ENCODE measurements at places on chromosomes 13 and 19. TPM values are rescaled to one million over a fixed set of nuclear protein-coding genes. Genes with fewer than 3 reads are reported as not detected.
A peak's percentile ranks its signal among the peaks of the same experiment; 100 is the strongest.

ICAM4 gene
- polyA plus RNA-seq = 0.21 TPM

LRRC4B gene
- polyA plus RNA-seq = 15.6 TPM

- no peak for DNase-seq
These were observed 60.5 kb downstream of the ZMYM2 start for GRCh38 chr13:20019043-20019442.

GRCh38 chr13:110116072-110116487, 190.9 kb downstream of the COL4A1 start:
- no peak for DNase-seq

LACC1 gene
- 4.1 TPM for polyA plus RNA-seq

- DNase-seq = no peak
These were observed 187.0 kb upstream of the KL start for GRCh38 chr13:32829269-32829668.

DNA sequence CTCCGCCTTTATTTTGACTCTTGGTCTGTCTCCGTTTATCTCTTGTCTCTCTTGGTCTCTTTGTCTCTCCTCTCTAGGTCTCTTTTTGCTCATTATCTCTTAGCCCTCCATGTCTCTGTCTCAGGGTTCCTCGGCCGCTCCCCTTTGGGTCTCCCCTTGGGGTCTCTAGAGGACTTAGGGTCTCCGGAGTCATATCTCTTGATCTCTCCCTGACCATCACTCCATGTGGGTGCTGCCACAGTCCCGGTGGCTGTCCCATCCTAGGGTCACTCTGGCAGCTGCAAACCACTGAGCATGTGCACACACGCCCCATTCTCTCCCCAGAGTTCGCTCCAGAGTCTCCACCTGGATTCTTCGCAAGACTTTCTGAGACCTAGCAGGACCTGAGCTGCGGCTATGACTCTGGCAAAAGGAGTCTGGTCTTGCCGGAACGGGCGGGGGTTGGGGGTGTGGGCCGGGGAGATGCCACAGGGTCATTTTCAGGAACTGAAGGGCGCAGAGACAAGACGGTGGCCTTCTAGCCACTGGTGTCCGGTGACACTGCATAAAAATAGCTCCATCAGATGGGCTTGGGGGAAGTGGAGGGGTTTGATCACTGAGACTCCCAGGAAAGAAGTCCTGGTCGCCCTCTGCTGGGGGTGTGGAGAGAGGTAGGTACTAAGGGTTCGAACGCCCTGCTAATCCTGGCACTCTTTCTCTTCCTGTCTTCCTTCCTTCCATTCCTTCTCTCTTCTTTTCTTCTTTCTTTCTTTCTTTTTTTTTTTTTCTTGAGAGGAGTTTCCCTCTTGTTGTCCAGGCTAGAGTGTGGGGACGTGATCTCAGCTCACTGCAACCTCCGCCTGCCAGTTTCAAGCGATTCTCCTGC, 1.2 kb upstream of the KCNA7 start:
- no peak for DNase-seq

DNA sequence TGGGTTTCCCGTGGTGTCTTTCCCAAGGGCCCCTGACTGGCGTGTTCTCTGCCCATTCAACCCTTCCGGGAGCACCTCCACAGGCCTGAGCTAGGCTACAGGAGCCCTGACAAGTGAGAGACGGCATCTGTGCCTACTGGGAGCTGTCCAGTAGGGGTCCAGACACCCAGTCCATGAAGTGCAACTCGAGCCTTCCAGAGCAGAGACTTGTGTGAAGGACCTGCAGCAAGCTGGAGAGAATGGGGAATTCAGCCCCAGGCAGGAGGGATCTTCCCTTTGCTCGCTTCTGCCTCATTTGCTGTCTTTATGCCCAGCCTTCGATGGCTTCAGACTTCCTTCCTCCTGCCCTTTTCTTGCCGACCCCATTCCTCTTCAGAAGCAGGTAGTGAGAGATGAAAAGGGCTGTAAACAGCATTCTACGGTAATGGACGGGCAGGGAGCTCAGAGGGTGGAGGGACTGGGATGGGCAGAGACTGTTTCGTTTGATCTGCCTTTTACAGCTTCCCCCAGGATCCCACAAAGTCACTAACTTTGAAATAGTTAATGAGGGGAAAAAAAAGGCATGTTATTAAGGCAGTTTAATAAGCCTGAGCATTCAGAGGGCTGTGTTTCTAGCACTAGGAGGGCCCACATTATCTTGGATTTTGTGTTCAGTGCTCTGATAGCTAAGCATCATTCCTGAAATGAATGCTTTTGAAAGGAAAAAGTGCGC, 327.6 kb downstream of the FGF9 start:
- DNase-seq = no peak

- DNase-seq = no peak
These were observed 134.4 kb downstream of the DNAJC15 start for GRCh38 chr13:43157796-43158195.

GRCh38 chr13:83876546-83876945, 5.7 kb downstream of the SLITRK1 start:
- DNase-seq = no peak

- no peak for DNase-seq
These were observed at the start of gene PRKCG for GRCh38 chr19:53881482-53882390. Gene PRKCG (plus strand): TSS chr19:53882197. CDS start chr19:53882495, 298 bp downstream.

TMEM255B gene
- polyA plus RNA-seq = 7.0 TPM

DNA sequence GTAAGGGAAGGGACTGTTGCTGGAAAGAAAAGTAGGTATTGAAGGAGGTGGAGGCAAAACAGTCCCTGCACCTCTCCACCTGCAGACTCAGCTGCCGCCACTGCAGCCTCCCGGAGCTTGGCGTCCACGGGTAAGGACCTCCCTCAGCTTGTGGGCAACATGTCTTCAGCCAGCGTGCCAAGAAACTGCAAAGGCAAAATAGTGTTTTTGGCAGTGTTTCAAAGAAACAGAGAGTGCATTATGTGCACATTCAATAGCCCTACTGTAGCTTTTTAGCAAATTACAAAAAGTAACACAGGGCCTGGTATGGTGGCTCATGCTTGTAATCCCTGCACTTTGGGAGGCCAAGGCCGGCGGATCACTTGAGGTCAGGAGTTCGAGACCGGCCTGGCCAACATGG, 57.4 kb downstream of the ATP11A start:
- DNase-seq = no peak

DNA sequence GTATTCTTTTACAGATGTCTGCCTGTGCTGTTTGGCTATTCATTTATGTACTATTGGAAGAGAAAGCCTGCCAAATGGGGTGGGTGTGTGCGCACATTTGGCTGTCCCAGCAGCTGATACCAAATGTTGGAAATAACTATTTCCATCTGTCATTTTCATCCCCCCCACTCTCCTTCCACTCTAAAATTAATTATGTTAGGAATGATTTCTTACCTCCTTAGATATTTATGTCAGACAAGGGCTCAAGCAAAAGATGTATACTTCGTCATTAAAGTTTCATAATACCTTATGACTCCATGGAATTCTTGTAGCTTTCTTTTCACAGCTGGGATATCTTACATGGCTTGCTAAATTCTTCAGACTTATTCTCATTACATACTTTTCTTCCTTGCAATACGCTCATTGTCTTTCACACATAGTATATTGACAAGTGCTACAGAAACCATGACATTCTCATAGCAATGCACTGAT, 18.6 kb downstream of the ITM2B start:
- DNase-seq = no peak

- no peak for DNase-seq
These were observed 3.2 kb downstream of the ZNF230 start for GRCh38 chr19:44005973-44006372.

- no peak for DNase-seq
These were observed 20.7 kb downstream of the CEBPG start for GRCh38 chr19:33394006-33394722.

CGB1 gene
- not detected for polyA plus RNA-seq

GRCh38 chr13:102699504-102699903, 4.7 kb upstream of the METTL21C start:
- no peak for DNase-seq

NLRP4 gene
- not detected for polyA plus RNA-seq

DNA sequence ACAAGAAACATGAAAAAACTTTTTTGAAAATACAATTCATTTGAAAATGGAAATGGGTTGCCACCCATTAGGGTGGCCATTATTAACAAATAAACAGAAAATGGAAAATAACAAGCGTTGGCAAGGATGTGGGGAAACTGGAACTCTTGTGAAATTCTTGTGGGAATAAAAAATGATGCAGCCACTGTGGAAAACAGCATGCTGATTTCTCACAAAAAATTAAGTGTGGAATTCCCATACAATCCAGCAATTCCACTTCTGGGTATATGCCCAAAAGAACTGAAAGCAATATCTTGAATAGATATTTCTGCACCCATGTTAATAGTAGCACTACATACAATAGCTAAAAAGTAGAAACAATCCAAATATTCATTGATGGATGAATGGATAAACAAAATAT, 165.2 kb downstream of the DCLK1 start:
- no peak for DNase-seq

ATP4B gene
- polyA plus RNA-seq = 0.40 TPM

DNA sequence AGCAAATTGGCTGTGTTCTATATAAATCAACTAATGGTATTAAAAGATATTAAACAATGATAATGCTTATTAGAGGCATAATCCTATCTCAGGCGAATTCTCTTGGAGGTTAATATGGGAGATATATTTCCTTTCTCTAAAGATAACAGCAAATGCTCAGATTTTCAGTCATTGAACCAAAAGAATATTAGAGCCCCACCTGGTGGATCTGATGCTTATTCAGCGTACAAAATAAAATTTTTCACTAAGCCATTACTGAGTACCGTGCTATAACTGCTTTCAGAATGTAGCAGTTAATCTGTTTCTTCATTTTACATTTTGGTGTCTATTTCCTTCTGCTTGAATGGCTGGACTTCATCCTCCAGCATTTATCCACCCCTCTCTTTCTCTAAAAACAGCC, 143.3 kb upstream of the IPO5 start:
- no peak for DNase-seq

PLPPR2 gene
- 9.2 TPM for polyA plus RNA-seq

- DNase-seq = no peak
These were observed 213.3 kb upstream of the MIR17HG start for GRCh38 chr13:91133941-91134802.

- DNase-seq = peak; percentile 33
These were observed 5.0 kb upstream of the IGSF23 start for GRCh38 chr19:44608391-44608821.

DNA sequence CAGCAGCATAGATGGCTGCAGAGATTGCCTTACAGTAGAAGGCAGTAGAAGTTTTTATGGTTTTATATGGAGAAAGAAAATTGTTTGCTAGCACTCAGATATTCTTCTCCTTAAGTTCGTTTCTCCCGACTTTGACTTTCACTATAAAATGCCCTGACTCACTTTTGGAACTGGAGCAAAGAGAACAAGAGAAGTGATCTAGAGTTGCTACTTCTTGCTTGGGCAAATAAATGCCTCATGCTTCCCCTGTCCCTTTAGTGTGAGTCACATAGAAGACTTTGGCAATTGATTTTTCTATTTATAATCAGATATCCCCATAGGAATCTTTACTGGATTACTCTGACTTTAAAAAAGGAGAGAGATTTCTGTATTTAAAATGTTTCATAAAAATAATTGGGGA, 46.9 kb downstream of the ITGBL1 start:
- DNase-seq = no peak

- peak; percentile 74 for DNase-seq
These were observed at the start of gene MTMR6 for GRCh38 chr13:25286969-25287961. Gene MTMR6 (minus strand): TSS chr13:25287488. CDS start chr13:25287247, 241 bp downstream.

DNA sequence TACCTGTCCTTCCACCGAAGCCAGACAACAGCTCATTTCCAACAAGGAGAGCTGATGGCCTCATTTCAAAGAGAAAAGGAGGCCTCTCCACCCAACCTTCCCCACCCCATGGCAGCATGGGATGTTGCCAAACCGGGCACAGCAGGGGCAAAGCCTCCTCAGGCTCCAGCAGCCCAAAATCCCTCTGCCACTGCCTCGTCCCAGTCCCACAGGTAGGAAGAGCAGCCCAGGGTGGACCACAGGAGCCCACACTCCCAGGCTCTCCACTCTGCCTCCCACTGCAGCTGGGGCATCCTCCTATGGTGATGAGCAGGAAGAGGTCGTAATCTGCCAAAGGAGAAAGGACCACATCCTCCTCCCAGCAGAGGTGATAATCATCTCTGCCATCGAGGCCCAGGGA, 50.9 kb downstream of the PEPD start:
- no peak for DNase-seq

- no peak for DNase-seq
These were observed 4.9 kb downstream of the ZNF878 start for GRCh38 chr19:12047868-12048267.

SULT2A1 gene
- polyA plus RNA-seq = 0.10 TPM

DNA sequence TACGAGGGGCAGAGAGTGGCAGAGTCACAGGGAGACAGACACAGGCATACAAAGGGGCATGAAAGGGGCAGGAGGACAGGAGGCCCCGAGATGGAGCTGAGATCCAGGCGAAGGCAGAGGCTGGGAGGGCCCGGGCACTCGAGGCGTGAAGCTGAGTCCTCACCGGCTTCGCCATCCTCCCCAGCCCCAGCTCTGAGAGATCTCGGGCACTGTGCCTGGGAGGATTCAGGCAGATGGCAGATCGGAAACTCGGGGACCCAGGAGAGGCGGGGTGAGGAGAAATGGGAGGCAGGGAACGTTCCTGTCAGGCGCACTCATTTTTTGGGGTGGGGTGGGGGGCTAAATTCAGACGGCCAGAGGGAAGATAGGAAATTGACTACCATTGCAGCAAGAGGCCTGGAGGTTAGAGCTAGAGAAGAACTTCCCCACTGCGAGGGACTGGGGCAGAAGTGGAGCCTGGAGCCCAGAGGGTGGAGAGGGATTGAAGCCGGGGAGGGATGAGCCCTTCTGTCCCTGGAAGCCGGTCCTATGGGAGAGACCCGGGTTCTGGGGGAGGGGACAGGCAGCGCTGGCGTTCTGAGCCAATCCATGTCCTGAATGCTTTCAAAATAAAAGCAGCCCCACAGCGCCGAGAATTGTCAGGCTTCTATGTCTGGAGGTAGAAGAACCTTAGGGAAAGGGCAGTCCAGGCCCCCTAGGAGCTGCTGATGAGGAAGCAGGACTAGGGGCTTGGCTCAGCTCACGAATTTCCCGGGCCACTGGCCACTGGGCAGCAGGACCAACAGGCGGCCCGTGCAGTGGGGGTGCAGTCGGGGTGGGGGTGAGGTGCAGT, 12.6 kb downstream of the LRRC4B start:
- DNase-seq = no peak

SLC10A2 gene
- polyA plus RNA-seq = 0.68 TPM

GRCh38 chr13:26985285-26985878, 186.2 kb downstream of the USP12 start:
- DNase-seq = no peak

DNA sequence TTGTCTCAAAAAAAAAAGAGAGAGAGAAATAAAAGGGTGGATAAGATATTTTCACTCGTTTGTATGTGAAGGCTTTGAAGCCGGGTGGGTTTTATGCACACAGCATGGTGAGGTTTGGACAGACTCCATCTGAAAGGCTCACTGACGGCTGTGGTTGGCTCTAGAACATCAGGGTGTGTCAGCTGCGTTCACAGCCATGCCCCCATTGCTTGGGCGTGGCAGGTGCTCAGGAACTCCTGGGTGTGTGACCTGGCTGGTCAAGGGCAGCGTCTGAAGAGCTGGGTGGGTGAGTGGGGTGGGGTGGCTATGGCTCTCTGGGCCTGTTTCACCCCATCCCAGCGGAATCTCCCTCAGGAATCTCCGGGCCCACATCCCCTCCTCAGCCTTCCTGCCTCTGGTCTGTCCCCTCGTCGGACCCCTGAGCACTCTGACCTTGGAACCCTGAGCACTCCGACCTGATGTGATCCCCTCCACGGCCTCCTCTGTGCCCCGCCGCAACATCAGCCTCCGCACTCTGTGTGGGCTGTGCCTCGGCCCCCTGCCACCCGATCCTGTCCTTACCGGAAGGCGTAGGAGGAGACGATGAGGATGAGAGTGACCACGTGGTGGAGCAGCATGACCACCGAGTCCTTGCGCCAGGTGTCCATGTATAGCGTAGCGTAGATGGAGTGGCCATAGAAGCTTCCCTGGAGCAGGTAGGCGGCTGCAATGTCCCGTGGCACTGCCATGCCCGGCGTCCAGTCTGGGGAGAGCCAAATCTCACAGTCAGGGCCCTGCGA, 12.2 kb downstream of the CERS1 start:
- DNase-seq = no peak

Measured in right renal cortex interstitium (tissue), 3 donors.